ENCODE measurements at places on chromosomes 7 and 10.

GRCh38 chr10:13741438-13741837 lies 154.7 kb downstream of the PRPF18 start:
- no peak for DNase-seq

GRCh38 chr10:28947171-28947570 lies 269.9 kb downstream of the BAMBI start:
- no peak for DNase-seq

- DNase-seq = no peak
These were observed 112.1 kb downstream of the FAM53B start for GRCh38 chr10:124632064-124632531.

GRCh38 chr10:107275806-107276205 lies 111.3 kb upstream of the SORCS1 start:
- DNase-seq = no peak

DNA sequence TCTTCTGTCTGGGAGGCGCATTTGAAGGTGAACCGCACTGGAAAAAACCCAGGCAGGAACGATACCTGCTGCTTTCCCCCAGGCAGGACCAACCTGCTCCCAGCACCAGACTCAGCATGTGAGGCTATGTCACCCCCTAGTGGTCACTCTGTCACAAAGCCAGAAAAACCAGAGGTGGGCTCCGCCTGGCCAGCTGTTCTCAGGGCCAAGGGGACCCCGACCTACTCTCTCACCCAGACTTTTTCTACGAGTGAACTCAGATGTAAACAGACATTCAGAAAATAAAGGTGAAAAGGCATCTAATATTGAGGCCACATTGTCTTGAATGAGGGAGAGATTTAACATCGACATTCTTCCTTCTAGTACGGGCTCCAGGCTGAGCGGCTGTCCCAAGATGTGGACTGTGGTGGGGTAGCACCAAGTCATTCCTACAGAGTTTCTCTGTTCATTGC lies 117.3 kb downstream of the PRKAG2 start:
- DNase-seq = no peak

- no peak for DNase-seq
These were observed 25.1 kb upstream of the GPR37 start for GRCh38 chr7:124790645-124791044.

- no peak for DNase-seq
These were observed 15.5 kb upstream of the CRCP start for GRCh38 chr7:66099232-66099550.

DNA sequence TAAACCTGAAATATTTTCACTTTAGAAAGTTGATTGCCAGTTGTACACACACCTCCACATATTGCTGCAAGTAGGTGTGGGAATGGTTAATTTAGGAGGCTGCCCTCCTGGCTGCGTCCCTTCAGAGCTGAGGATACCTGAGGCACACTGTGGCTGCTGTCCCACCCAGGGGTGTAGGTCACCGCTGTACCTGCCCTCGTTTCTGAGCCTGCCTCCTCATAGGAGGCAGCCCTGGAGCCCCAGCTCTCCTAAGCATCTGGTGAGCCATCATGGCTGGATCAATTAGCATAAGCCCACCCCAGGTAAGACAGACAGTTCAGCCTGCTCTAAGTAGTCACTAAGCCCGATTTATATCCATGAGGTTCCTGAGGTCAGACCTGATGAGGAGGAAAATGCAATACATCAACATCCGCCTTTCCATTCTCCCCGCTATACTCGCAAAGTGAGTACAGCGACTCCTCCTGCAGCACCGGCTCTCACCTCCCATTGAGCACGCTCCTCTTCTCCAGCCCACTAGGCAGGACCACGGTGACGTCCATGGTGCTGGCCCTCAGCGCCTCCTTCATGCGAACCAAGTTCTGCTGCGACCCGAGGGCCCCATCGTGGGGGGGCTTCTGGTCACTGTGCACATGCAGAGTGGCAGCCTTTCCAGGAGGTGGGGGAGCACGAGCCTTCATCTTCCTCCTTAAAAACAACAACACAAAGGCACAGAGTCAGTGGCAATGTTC lies 97.2 kb downstream of the COBL start:
- no peak for DNase-seq

DNA sequence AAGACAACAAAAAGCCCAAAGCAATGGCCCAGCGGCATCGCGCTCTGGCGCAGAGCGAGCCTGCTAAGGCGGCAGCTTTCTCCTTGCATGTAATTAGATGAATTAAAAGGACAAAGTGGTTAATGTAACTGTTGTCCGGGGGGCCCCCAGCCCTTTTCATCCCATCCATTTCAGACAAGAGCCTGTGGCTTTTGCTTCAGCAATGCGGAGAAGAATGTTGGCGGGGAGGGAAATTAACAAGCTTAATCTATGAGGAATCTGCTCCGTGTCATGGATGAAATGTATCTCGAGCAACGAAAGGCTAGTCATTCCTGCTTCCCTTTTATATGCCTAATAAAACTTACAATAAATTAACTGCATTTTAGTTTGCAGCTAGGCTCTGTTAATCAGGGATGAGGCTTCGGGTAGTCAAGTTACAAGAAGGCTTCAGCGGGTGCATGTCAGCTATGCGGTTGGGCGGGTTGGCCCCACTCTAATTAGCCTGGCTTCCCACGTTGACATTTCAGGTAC lies 203.3 kb downstream of the BUB3 start:
- DNase-seq = no peak

DNA sequence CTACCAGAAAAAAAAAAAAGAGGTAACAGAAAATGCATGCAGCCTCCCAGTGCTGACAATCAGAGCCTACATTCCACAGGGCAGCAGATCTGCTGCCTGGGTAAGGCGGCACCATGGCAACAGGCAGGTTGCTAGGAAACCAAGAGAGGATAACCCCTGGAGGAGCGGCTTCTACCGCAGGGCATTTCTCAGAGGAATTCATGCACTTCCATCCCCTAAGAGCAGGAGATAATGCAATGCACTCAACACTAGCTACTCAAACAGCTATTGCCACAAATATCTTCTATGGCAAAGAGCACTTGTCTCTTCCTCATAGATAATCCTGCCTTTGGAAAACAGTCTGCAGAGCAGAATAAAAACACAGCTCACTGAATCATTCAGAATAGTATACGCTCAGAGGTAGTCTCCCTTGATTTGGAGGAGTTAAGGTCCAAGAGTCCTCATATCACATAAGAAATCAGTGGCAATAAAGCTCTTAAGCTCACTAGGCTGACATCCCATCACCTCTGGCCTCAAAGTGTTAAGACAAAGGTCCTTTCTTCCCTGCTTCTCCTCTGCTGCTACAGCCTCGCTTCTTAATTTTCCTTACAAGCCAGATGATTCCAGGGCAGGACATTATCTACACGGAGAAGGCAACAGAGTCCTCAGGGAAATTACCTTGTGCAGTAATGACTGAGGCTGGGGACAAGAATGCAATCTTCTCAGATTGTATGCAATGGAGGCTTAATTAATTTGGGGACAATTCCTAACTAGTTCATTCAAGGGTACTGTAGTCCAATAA lies 10.7 kb downstream of the PSAP start:
- DNase-seq = no peak

DNA sequence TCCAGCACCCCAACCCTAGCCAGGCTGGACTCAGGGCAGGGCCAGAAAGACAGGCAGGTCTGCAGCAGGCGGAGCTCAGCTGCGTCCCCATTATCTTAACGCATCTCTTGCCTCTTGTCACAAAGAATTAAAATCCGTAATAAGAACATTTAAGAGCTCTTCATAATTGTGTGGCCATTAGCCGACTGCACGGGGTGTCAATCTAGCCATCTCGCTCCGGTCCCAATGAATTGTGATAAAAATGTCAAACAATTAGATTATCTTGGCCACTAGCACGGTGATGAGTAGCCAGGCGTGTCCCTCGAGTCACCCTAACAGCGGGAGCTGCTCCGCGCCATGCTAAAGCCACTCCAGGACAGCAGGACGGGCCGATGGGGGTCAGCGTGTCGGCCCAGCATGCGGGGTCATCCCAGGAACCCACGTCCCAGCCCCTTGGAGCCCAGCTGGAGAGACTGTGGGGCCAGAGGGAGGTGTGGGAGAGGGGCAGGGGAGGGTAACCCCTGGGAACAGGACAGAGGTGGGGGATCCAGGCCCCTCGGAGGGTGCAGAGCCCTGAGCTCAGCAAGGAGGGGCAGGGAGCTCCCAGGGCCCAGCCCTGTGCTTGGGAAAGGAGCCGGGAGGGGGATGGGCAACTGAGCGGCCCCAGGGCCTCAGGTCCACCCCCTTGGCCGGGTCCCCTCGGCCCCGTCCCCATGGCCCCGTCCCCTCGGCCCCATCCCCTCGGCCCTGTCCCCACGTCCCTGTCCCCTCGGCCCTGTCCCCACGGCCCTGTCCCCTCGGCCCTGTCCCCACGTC lies 17.7 kb upstream of the NKX6-2 start:
- DNase-seq = no peak

DNA sequence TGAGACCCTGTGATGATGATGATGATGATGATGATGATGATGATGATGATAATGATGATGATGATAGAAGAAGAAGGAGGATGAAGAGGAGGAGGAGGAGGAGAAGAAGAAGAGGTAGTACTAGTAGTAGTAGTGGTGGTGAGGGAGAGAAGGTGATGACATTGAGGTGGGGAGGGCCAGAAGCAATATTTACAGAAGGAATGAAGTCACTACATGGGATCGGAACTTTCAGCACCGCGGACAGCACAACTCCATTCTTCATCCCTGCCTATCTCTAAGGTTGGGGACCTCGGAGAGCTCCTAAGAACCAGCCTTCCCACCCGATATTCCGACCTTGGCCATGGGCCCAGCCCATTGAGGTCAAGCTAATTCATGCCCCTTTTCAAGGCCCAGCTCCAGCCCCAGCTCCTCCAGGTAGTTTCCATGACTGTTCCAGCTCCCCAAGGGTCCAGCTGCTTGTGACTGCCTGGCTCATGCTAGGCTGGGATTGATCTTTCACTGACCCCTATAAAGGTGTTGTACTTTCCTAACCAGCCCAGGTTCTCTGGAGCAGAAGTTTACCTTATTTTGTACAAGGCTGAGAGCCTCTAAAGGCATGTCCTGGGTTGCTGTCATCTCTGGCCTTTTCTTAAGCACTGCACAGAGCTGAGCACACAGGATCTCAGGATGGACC lies 10.3 kb downstream of the CRHR2 start:
- DNase-seq = no peak

DNA sequence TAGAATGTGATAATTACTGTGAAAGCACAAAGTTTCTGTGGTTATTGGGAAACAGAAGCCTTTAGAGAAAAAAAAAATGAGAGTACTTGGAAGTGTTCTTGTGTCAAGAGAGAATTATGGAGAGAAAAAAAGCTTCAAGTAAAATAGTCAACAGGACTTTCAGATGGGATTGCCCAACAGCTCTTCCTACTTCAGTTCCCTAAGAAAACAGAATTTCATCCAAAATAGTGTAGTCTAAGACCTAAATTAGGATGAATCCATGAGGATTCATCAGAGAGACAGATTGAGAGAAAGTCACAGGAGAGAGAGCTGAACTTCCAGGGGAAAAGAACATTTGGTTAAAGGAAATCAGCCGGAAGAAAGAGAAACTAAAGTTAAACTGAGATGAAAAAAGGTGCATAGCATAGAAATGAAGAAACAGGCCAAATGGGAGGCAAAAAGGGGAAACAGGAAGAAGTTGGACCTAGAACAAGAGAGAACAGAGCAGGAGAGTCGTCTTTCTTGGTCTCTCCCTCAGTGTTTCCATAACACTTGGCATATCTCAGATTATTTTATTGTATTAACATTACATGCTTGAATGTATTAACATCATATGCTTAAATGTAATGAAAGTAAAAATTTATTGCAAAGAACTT lies 2.5 kb downstream of the SCIN start:
- DNase-seq = no peak

- DNase-seq = no peak
These were observed 143.9 kb downstream of the JAZF1 start for GRCh38 chr7:28036696-28037095.
